SW 1271 (cell line): ENCODE measurements at places on chromosomes 1 and 21.

GRCh38 chr1:107896936-107897335 is 68.0 kb downstream of the VAV3 start:
- DNase-seq: no peak

- no peak for DNase-seq
Observed at GRCh38 chr1:152926091-152926490, 17.7 kb downstream of the IVL start.

GRCh38 chr1:211511947-211512346 is 20.0 kb upstream of the RD3 start:
- DNase-seq: no peak

DNA sequence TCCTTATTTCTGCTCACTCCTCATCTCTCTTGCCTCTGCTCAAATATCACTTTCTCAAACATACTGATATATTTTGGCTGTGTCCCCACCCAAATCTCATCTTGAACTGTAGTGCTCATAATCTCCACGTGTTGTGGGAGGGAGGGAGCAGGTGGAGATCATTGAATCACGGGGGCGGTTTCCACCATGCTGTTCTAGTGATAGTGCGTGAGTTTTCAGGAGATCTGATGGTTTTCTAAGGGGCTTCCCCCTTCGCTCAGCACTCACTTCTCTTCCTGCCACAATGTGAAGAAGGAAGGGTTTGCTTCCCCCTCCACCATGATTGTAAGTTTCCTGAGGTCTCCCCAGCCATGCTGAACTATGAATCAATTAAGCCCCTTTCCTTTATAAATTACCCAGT is 26.6 kb downstream of the ZBTB8OS start:
- no peak for DNase-seq

GRCh38 chr1:59814901-59815825 is at the start of gene HOOK1:
Gene HOOK1, plus strand, starts transcription at chr1:59814949. Its CDS starts 169 bp downstream, at chr1:59815118.
- no peak for DNase-seq

DNA sequence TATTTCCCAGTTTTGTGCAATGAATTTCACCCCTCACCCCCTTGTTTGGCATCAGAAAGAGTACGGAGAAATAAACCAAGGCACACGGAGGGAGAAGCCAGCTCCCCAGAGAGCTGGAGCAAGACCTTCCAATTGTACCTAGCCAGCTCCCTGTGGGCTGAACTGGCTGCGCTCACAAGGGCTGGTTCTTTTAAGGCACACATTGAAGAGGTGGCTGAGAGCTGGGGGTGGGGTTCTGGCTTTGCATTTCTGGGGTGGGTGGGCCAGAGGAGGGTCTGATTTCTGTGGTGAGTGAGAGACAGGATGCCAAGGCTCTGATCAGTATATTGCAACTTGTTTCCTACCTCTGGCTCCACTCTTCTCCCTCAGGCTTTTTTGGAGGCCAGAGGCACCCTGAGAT is 39.5 kb upstream of the NFASC start:
- no peak for DNase-seq

DNA sequence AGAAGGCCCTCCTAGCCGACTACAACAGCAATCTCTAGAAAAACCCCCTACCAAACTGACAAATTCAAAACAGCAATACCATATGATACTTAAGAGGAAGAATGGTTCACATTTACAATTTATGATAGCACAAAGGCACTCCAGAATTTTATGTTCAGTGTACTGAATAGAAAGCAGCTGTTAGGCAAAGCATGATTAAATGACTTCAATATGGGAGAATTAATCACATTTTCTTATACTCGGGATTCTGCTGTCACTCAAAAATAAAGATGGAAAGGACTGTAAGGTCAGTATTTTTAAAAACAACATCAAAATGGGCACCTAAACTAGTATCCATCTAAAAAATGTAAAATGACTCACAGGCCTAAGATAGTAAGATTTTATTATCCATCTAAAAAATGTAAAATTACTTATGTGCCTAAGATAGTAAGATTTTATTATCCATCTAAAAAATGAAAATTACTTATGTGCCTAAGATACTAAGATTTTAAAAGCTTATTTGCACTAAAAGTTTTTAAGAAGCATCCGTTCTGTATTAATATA is 198.5 kb downstream of the SMYD3 start:
- DNase-seq: no peak

GRCh38 chr1:167665469-167665868 is 35.4 kb downstream of the RCSD1 start:
- DNase-seq: no peak

DNA sequence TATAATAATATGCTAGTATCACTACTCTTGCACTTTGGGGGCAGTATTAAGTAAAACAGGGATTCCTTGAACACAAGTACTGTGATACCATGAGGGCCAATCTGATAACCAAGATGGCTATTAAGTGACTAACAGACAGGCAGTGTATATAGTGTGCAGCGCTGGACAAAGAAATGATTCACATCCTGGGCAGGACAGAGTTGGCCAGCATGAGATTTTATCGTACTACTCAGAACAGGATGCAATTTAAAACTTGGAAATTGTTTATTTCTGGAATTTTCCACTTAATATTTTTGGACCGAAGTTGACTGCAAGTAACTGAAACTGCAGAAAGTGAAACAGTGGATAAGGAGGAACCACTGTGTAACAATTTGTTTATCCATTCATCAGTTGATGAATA is 74.6 kb downstream of the DNTTIP2 start:
- DNase-seq: peak; percentile 92

DNA sequence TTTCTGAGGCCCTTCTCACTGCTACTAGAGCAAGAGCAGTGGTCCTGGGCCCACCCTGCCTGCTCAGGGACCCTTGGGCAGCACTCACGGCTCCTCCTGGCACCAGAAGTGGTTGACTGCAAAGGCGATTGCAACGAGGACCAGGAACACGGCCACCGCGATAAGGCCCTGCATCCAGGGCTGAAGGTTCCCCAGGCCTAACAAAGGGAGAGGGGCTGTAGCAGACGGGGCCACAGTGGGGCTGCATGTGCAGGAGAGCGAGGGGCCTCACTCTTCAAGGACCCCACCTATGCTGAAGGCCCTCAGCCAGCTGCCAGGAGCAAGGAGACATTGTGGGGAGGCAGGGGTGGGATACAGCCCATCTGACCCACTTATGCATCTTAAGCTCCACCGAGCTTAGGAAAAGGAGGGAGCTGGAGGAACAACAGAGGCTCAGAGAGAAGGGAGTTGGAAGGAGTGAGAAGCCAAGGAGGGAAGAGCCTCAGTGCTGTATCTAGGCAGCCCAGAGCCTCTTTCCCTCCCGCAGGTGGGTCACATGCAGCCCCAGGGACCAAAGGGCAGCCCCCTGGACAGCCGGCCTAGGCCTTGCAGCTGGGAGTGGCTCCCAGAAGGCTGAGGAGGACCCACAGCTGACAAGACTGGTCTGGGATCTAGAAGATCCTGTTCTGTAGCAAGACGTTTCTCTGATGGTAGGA is 2.5 kb downstream of the PDZK1IP1 start:
- no peak for DNase-seq
